ENCODE measurements at places on chromosomes 5 and 9.

- DNase-seq: no peak
Observed at GRCh38 chr9:114652776-114653555, 4.6 kb downstream of the TEX53 start.

GRCh38 chr5:55650386-55650785 is 61.7 kb downstream of the SLC38A9 start:
- no peak for DNase-seq

DNA sequence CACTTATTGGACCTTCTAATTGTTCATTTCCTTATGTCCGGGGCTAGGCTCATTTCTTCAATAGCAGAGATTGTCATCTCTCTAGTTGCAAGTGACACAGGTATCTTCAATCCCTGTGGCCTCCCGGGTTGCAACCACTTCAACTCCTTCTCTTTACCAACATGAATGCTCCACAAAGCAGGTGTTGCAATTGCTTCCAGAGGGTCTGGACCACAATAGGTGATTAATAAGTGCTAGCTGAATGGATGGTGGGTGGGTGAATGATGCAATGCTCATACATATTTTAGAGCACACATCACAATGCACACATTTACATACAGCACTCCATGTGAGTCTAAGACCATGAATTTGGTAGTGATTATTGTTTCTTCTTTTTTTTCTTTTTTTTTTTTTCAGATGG is 2.6 kb downstream of the CEMIP2 start:
- no peak for DNase-seq

DNA sequence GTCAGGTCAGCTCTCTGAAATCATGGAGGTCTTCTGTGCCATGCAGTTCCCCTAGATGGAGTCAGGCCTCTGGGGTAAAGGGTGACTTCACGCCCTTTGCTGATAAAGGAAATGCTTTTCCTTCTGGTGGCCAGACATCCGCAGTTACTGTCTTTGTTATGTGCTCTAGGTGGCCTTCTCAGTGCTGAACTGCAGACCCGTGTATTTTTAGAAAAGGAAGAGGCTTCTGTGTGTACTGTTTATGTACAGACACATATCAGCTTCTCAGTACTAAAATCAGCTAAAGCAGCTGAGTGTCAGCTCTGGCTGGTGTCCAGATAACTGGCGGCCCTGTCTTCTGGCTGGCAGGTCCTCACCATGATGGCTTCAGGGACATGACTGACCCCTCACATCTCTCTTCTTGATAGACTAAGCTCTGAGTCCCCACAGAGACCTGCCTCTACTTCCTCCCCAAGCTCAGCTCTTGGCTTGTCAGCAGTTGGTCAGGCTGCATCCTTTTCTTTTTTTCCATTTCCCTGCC is 75.3 kb downstream of the ARHGAP26 start:
- no peak for DNase-seq

DNA sequence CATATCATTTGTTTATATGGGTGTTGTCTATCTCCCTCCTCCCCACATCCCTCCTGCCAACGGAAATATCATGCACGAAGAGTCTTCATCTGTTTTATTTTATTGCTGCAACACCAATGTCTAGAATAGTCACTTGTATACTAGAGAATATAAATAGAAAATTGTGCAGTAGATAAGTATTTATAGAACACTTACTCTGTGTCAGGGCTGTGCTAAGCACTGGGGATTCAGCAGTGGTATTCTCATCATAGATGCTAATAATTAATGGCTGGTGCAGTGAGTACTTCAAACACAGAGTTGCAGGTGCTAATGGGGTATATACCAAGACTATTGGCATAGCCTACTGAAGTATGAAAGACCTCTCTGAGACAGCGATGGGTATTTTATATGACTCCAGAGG is 353.5 kb upstream of the CDH6 start:
- no peak for DNase-seq

DNA sequence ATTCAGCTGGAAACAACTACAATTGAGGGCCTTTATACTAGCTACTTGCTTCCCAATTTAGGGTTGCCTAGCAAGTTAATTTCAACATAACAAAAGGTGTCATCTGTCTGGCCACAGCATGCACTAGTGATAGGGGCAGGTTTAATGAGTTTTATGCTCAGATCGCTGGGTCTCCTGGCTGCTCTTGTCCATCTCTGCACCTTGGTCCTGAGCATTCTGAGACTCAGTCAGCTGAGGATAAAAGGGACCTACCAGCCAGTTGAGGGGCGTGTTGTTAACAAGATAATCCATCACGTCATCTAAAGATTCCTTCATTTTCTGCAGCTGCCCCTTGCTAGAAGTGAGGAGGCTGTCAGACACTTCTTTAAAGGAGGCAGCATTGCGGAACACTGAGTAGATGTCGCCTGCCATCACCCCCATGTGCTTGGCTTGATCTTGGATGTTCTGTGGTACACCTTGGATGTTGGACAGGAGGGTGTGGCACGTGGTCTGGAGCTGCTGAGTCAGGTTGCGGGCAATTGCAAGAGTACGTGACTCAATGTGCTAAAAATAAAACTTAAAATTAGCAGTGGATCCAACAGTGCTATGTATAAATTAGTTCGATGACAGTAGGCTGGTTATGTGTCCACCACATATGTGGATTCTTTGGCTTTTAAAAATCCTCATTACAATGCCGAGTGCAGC is 11.0 kb downstream of the PLIN2 start:
- no peak for DNase-seq

- no peak for DNase-seq
Observed at GRCh38 chr9:134592018-134592818, 49.4 kb upstream of the COL5A1 start.
